ENCODE measurements at places on chromosomes 1 and 21.

GRCh38 chr1:212062832-212063438 is 27.4 kb downstream of the DTL start:
- DNase-seq: no peak

DNA sequence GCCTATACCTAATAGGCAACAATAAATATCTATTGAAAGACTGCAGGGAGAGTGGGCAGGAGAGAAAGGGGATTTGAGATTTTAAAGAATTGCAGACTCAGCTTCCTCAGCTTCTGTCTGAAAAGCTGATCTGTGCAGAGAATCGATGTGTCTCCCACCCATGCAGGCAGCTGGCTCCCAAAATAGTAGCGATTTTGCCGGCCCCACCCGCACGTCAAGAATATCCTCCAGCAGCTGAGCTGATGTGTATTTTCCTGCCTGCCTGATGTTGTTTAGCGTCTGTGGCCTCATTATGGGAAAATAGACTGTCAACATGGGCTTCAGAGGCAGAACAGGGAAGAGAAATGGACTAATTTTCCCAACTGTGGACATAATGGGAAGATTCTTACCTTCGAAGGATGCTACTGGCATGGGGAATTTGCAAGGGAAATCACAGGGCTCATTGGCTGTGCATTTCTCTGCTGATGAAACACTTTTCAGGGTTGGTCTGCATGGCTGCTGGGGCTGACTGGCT is 699.8 kb downstream of the PTPRU start:
- DNase-seq: no peak

- no peak for DNase-seq
These were observed 62.1 kb downstream of the BRWD1 start for GRCh38 chr21:39251326-39251725.

- no peak for DNase-seq
These were observed 118.8 kb downstream of the PTBP2 start for GRCh38 chr1:96840396-96840795.

DNA sequence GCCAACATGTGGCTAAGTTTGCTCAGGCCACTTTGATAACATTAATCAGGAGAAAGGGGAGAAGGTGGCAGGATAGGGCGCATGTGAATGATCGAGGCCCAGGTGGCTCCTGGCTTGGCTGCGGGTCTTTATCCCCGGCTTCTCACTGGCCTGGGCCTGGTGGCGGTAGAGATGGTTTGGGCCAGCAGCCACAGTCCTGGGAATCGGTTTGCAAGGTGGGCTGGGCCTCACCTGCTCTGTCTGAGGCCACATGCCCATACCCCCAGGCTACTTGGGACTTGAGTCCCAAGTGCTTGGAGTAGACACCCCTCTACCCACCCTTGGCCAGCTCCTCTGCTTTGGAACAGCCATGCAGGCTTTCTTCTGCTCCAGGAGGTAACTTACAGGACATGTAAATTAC is 49.7 kb upstream of the DISP3 start:
- no peak for DNase-seq

DNA sequence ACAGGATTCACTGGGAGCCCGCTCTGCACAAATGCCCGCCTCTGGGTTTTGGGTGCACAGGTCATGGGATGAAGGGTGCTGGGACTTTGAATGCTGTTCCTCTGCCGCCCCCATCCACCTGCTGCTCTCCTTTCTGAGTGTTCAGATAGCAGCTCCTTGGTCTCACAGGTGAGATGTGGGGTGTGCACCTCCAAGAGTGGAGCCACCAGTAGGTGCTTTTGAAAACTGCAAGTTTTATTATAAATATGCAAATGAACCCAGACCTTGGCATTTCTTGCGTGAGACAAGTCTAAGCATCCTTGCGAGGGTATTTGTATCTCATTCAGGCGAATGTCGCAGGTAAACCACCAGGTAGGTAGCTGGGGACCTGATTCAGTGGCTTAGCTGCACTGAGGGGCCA is 30.2 kb downstream of the OBSCN start:
- no peak for DNase-seq

DNA sequence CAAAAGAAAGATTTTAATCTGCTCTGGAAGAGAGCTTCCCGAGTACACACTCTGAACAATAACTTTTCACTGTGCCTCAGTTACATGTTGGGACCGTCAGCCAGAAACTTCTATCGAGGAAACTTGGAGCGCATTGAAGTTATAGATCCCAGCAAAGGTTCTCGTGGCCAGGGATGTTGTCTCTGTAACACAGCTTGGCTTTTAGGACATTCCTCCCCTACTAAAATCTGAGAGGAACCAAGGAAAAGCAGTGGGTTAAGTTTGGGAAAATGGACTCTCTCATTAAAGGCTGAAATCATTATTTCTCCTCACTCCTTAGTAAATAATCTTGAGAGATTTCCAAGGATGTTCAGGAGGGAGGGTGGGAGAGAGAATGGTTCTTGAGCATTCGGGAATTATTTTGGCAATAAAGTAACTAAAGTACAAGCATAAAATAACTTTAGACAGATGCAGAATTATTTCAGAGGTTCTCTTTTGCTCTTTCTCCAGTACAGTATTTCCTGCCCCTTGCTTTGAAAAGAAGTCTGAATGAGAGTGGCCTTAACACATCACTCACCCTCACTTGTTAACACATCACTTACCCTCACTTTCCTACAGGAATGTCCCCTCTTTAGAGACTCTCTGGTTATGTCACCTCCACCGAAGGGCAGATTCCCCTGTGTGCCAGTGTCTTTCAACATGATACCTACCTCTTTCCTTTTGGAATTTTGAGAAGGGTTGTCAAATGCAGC is 1.8 kb upstream of the NFIA start:
- peak; percentile 58 for DNase-seq

GRCh38 chr1:8047686-8048445 is 21.8 kb upstream of the ERRFI1 start:
- no peak for DNase-seq

GRCh38 chr1:179955287-179955680 is 674 bp downstream of the CEP350 start:
- DNase-seq: no peak

GRCh38 chr1:1198423-1199140 is 7.8 kb downstream of the TNFRSF18 start:
- peak; percentile 24 for DNase-seq

DNA sequence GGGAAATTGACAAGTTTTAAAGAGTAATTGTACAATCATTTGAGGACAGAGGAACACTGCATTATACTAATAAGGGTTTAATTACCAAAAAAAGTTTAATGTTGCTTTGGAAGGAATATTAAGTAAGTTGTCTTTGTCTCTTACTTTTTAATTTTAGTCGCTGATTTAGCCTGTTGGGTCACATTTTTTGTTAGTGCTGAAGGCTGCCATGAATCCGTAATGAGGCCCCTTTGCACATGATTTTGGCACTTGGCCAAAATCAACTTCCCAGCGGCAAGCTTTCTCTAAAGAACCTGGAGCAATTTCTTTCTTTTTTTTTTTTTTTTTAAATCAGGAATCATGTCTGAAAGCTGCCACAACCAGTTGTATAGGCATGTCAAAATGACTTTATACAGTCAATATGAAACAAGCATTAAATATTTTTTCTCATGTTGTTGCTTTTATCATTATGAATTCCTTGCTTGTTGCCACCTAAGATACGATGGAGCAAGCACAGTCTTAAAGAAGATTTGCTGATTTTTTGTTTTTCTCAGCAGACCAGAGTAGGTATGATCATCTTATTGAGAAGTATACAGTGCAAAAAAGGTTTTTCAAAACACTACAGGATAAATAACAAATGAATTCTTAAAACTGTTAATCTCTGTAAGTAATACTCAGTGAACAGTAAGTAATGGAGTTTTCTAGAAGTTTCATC is 690.4 kb downstream of the USP25 start:
- DNase-seq: no peak

GRCh38 chr21:44853601-44854390 is 19.7 kb downstream of the PTTG1IP start:
- DNase-seq: no peak

- DNase-seq: no peak
These were observed 21.4 kb downstream of the GPA33 start for GRCh38 chr1:167068761-167069160.

- no peak for DNase-seq
These were observed 121.2 kb downstream of the TRABD2B start for GRCh38 chr1:47875831-47876586.

DNA sequence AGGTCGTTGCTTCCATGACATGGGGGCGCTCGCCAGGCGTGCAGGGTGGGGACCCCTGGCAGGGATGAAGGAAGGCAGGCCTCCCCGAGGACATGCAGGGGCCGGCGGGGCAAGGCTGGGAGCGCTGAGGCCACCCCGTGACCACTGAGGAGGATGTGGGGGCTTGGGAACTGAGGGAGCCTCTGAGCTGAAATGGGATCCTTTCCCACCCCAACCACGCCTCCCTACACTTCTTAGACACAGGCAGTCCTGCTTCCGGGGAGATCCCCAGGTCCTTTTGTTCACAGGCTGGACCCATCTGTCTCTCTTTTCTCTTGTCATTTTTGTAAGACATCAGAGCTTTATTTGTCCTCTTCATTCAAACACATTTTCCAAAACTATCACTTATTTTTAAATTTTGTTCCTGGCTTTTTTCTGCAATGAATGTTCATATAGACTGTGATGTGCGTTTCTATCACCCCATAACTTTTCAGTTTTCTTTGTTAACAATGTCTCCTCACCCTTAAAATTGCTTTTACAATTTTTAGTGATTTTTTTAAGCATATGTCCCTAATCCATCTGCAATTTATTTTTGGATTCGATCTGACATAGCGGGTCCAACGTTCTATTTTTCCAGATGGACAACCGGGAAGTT is 156.7 kb upstream of the BACE2 start:
- no peak for DNase-seq

DNA sequence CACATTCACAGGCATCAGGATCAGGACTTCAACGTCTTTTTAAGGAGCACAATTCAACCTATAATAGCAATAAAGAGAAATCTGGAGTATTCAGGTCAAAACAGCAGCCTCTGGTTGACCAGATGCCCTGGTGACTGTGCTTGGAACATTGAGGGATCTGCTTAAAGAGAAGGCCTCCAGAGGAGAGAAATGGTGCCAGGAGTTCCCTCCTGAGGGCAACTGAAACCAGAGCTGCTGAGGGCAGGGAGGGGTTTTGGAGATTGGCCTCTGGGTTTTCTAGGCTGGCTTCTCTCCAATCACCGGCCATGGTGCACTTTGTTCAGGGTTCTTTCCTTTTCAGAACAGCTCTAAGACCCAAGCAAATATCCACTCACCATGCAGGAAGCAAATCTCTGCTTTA is 190.7 kb upstream of the KIAA0040 start:
- no peak for DNase-seq

DNA sequence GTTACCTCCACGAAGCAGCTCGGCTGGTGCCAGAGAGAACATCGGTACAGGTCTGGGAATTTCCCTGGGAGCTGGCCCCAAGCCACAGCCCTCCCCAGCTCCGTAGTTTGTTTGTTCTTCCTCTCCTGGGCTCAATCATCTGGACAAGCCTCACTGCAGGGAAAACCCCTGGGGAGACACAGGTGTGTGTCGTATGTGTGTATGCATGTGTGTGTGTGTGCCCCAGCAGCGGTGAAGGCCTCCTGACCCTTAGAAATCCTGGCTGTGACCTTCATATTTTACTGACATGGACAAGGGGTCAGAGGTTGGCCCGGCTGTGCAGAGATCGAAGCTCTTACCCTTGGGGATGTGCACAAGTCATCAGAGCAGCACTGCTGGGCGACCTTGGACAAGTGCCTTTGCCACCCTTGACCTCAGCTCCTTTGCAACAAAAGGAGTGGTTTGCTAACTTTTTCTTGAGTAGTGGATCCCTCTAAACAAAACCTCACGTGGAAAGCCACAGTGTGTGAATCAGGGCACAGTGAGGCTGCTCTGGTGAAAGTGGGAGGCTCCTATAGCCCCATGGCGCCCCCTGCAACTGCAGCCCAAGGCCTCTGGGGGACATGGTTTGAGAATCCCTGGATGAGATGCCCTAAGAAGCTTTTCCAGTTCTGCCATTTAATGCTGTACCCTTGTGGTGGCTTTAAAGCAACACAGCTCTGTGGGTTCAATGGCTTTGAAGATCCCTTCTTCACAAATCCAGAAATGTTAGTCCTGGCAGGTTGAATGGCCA is 12.3 kb upstream of the IL22RA1 start:
- no peak for DNase-seq

GRCh38 chr1:84847253-84848250 is 45.5 kb downstream of the LPAR3 start:
- peak; percentile 60 for DNase-seq

DNA sequence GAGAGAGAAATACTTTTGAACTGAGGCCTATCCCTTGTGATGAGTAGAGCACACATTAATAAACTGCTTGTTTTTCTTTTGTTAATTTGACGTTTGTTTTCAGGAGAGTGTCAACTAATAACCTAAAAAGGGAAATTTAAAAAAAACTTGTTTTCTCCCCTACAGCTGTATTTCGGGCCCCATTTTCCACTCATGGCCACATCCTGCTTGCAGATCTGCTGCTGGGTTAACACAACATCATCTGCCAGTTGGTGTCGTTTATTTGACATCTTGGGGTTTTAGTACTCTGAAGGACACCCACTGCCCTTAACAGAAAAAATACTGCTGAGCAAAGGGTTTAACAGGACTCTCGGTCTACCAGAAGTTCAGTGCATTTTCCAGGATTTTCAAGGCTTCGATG is 848 bp upstream of the PYHIN1 start:
- DNase-seq: no peak

DNA sequence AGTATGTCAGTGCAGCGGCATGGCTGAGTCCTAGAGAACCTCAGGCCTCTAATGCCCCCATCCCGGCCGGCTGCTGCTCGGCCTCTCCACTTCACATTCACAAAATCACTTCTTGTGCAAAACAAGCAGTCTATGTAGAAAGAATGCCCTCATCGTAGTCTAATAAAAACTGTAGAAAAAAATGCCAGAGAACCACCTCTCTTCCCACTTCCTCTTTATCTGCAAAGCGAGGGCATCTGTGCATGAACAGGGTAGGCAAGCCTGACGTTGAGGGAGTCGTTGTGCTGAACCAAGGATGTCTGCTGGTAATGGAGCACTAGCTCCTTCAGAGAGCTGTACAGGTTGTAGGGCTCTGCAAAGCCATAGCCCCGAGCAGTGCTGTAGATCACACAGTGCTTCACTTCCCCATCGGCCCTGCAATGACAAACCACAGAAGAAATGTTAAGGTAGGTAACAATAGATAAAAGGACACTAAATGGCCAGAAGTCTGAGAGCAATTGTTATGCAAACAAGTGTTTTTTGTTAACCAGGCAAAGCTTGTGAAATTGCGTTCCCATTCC is 88.9 kb downstream of the PIK3R3 start:
- DNase-seq: no peak

- no peak for DNase-seq
These were observed 34.9 kb upstream of the LYPLAL1 start for GRCh38 chr1:219138747-219139146.

GRCh38 chr1:222583079-222583478 is 6.7 kb downstream of the TAF1A start:
- no peak for DNase-seq

- DNase-seq: no peak
These were observed 179.2 kb downstream of the BACH1 start for GRCh38 chr21:29477941-29478340.
